ENCODE measurements at places on chromosomes 1 and 21.

DNA sequence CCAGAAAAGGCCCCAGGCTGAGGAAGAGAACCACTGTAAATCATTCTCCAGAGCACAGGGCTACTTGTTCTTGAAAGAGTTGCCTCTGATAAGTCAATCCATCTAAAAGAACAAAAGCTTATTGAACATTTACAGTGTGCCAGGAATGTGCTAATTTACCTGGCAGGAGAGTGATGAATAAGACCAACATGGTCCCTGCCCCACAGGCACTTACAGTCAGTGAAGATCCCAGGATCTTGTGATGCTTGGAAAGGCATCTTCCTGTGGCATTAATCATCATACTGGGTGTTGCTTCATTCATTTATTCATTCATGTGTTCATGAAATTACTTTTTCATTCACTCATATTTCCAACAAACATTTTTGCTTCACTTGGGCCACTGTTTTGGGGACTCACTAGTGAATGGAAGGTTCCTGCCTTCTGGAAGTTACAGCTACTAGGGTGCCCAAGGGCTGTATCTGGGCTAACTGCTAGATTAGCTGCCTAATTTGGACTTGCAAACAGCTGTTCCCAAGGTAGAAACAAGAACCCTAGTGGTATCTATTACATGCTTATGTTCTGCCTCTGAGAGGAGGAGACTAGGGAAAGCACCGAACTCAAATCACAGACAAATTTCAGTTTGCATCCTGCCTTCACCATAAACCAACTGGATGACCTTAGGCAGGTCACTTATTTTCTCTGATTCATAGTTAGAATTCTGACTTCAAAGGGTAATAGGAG, 133.5 kb downstream of the CLIC6 start:
- DNase-seq = no peak

DNA sequence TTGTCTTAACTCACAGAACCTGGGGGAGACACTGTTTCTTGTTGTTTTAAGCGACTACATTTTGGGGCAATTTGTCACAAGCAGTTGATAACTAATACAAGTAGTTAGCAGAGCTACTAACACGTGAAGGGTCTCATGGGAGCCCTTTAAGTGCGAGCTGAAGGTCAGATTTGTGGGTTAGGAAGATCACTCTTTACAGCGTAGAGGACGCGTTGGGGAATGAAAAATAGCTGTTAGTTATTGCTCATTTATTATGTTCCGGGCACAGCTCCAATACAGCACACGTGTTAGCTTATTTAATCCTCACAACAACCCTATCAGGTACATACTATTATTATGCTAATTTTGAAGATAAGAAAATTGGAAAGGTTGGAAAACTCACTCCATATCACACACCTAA, 95.9 kb downstream of the ACTL8 start:
- no peak for DNase-seq

DNA sequence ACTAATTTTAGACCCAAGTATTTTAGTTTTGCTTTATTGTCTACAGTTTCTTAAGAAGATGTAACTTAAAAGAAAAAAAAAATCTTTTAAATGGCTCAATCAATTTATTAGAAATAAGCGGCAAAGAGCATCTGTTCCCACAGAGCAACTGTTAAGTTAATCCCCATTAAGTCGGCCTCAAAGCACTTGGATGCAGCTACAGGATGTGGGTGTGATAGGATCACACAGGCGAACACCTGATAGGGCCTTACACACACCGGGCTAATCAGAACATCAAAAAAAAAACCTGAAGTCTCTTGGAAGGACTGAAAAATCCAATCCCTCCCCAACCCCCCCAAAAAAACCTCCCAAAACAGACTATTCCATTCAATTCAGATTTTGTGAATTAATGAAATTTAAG, 23.0 kb downstream of the APP start:
- DNase-seq = no peak

DNA sequence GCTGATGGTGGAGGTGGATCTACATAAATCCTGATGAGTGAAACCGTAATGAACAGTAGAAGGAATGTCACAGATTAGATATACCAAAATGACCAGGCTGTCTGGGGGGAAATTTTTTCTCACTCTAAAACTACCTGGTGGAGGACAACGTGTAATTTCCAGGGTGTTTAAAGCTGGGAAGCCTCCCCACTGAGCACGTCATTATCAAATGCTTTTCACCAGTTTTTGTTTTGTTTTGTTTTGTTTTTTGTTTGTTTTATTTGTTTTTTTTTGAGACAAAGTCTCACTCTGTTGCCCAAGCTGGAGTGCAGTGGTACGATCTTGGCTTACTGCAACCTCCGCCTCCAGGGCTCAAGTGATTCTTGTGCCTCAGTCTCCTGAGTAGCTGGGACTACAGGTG, 11.6 kb downstream of the AGPAT3 start:
- DNase-seq = no peak

GRCh38 chr1:70667494-70668170, 256.6 kb downstream of the CTH start:
- no peak for DNase-seq

DNA sequence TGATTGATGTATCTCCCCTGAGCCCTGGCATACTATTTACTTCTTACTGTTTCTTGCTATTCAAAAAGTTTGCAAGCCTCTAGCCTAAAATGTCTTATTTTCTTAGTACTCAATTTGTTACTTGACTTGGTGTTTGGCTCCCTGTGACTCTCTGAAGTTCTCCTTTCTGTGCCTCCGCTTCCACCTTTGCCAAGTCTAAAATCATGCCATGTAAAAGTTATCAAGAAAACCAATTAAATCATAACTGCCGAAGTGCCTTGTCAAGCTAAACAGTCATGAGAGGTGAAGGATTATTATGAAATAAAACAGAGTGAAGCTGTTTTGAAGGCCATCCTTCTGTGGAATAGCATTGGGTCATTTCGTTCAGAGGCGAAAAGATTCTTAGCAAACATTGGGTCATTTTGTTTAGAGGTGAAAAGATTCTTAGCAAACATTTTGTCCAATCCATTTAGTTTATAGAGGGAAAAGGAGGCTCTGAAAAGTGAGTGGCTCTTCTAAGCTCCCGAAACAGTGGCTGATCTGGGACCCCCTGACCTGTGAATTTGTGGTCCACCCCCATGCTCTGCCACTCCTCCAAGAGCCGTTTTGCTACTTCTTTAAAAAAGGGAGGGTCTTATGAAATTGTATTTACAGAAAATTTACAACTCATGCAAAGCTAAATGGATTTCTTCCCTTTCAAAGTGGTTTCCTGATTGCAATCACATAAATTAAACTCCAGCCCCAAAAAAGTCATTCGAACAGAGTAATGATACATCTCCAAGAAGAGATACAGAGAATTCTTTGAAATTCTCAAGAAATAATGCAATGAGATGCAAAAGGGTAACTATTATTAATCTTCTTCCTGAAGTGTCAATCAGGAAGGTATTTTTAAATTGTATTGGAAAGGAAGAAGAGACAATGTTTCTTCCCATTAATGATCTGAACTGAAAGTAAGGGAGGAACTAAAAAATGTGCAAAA, 141.4 kb downstream of the RUNX1 start:
- DNase-seq = no peak

GRCh38 chr1:76229279-76230005, 154.9 kb downstream of the ST6GALNAC3 start:
- DNase-seq = no peak

DNA sequence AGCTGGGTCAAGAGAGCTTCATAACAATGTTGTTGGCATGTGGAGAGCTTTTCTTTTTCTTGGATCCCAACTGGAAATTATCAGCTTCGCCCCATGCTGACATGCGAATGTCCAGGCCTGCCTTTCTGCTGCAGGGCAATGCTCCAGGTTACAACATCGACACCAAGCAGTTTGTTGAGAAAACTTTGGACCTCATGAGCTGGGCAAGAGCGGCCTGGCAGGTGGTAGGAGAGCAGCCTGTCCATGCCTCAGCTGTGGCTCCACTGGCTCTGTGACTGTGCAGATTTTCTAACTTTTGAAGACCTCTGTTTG, 41.4 kb downstream of the MTARC1 start:
- no peak for DNase-seq

- no peak for DNase-seq
Observed at GRCh38 chr1:207886227-207886626, 24.7 kb downstream of the CD34 start.

DNA sequence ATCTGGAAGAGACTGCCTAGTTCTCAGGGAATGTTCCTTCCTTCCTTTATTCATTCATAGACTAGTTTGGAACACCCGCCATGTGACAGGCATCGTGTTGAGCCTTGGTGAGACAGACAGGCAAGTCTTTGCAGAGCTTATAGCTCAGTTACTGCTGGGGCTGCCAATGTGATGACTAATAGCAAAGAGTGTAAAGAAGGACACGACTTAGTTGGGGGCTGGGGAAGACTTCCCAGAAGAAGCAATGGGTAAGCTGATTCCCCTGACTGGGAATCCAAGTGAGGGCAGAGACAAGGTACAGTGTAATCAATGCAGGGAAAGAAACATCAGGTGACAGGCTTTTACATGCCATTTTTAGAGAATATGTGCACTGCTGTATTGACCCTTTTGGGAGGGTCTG, 51.2 kb downstream of the TENT5C start:
- no peak for DNase-seq
